ENCODE measurements at places on chromosomes 6 and 20.

DNA sequence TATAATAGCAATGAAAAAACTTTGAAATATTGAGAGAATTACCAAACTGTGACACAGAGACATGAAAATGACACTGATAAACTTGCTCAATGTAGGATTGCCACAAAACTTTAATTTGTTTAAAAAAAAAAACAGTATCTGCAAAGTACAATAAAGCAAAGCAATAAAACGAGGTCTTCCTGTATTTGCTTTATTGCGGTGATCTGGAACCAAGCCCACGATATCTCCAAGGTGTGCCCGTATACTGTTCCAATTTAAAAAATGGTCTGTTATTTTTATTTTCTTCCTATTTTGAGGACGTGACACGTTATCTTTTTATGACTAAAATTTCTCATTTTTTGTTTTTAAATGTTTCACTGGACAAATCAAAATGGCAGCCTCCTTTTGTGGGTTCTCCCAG lies 25.5 kb downstream of the EYA2 start:
- H3K36me3 ChIP-seq = no peaks in the 10 kb centered on the region
- H3K4me3 ChIP-seq = no peak overlapping the region
- H3K27ac ChIP-seq = no peak overlapping the region
- DNase-seq = no peak
- no peaks in the 10 kb centered on the region for H3K4me1 ChIP-seq
- no peaks in the 10 kb centered on the region for H3K27me3 ChIP-seq

- DNase-seq = peak; percentile 85
- no peak overlapping the region for H3K27ac ChIP-seq
- H3K27me3 ChIP-seq = no peaks in the 10 kb centered on the region
- H3K4me3 ChIP-seq = no peak overlapping the region
Measured at GRCh38 chr6:3835055-3835731, 14.0 kb upstream of the FAM50B start.

DNA sequence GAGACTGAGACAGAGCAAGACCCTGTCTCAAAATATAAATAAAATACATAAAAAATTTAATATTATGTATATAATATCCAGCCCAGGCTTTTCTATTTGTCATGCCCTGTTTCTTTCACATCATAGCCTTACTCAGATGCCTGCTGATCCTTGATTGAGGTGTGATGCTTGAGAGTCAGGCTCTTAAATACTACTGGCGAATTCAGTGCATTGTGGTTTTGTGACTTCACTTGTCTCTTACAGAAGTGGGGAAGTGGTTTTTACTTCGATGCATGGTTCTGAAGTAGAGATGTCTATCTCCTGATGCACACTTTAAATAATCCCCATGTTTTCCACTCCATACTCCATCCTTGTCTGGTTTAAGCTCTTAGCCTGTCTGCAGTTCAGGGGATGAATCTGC lies 29.1 kb downstream of the ASXL1 start:
- no peak overlapping the region for H3K27ac ChIP-seq
- H3K4me1 ChIP-seq = no peaks in the 10 kb centered on the region
- H3K4me3 ChIP-seq = no peak overlapping the region
- H3K27me3 ChIP-seq = no peaks in the 10 kb centered on the region
- DNase-seq = no peak

GRCh38 chr6:108562503-108562993 lies 1.8 kb downstream of the FOXO3 start:
- H3K4me1 ChIP-seq = no peaks in the 10 kb centered on the region
- peak overlapping the region; percentile 99 for H3K27ac ChIP-seq
- H3K36me3 ChIP-seq = peaks cover 5% of the 10 kb centered on the region
- peak overlapping the region; percentile 97 for H3K4me3 ChIP-seq
- no peaks in the 10 kb centered on the region for H3K27me3 ChIP-seq

- no peak overlapping the region for H3K4me3 ChIP-seq
- H3K4me1 ChIP-seq = no peaks in the 10 kb centered on the region
- peaks cover 7% of the 10 kb centered on the region for H3K27me3 ChIP-seq
- no peak overlapping the region for H3K27ac ChIP-seq
Measured at GRCh38 chr6:106939848-106940247, 34.7 kb downstream of the CD24 start.
